ENCODE measurements at places on chromosomes 2 and 18. TPM values are rescaled to one million over a fixed set of nuclear protein-coding genes. Genes with fewer than 3 reads are reported as not detected.
A peak's percentile ranks its signal among the peaks of the same experiment; 100 is the strongest.

GRCh38 chr18:39057423-39058064, 1491.9 kb upstream of the CELF4 start:
- DNase-seq, result no peak

GRCh38 chr2:64987001-64987955, 1.9 kb upstream of the SLC1A4 start:
- peak; percentile 40 for DNase-seq

DNA sequence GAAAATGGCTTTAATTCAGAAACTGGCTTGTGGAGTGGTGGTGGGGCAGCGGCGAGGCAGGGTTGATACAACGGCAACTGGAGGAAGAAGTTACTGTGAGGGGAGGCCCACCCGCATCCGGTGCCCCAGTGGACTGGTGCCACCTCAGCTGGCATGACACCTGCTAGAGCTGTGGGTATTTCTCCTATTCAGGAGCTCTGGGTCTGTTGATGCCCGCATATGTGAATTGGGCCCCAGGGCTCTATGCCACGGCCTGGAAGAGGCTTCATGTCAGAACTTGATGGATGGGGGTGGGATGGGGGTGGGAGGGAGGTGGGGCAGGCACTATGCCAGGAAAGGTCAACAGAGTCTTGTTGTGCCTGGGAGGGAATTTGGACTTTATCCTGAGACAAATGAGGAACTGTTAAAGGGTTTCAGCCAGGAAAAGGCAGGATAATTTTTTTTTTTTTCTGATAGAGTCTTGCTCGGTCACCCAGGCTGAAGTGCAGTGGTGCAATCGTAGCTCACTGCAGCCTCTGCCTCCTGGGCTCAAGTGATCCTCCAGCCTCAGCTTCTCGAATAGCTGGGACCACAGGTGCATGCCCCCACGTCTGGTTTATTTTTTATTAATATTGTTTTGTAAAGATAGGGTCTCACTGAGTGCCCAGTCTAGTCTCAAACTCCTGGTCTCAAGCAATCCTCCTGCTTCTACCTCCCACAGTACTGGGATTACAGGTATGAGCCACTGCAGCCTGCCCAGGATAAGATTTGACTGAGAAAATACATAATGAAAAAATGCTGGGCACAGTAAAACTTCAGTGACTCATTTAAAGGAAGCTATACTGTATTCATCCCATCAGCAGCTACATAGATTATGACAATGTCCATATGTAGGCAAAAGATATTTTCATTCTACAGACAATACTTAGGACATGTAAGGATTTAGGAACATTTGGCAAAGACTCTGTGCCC, 52.6 kb downstream of the SH2D6 start:
- DNase-seq, result no peak

GRCh38 chr18:74268933-74269620, 22.7 kb downstream of the CYB5A start:
- no peak for DNase-seq

- no peak for DNase-seq
Observed at GRCh38 chr2:128573531-128573930, 254.9 kb upstream of the HS6ST1 start.

GRCh38 chr2:46369783-46370182, 72.6 kb downstream of the EPAS1 start:
- DNase-seq, result no peak

DNA sequence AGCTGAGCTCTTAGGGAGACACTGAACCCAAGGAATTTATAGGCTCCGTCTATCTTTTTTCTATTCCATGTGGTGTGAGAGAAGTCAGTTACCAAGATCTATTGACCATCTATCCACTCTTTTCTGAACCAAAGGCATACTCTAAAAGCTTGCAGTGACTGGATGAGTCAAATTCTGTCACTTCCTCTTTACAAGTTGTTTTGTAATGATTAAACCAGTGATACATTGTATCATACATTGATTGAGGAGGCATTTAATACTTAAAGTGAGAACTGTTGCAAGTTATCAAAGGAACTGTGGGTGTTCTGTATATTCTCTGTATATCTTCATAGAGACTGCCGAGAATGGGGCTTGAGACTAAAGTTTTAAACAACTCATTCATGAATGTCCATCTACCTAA, 188.8 kb downstream of the CAMKMT start:
- no peak for DNase-seq

GRCh38 chr2:202023198-202023903, 10.3 kb upstream of the FZD7 start:
- no peak for DNase-seq

DNA sequence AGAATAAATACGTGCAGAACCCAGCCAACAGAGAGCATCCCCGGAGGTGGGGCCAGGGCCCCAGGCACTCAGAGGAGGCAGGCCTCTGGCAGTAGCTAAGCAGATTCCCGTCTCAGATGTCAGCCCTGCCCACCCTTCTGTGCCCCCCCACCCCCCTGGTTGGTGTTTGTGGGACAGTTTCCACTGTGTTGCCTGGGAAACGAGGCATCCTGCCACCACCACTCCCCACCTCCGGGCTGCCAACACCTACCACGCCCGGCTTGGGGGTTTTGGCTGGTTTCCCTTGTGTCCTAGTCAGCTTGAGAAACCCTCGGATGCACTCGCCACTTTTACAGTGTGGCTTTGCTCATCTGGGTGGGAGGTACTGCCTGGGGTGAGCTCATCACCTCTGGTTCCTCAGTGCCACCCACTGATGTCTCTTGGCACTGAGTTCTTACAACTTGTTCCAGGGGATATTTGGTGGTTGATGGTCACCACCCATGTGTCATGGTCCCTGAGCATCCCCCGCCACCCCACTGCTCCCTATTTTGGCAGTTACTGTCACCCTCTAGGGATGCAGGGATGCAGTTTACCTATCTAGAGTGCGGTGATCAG, 72.4 kb upstream of the YWHAQ start:
- DNase-seq, result peak; percentile 91

DNA sequence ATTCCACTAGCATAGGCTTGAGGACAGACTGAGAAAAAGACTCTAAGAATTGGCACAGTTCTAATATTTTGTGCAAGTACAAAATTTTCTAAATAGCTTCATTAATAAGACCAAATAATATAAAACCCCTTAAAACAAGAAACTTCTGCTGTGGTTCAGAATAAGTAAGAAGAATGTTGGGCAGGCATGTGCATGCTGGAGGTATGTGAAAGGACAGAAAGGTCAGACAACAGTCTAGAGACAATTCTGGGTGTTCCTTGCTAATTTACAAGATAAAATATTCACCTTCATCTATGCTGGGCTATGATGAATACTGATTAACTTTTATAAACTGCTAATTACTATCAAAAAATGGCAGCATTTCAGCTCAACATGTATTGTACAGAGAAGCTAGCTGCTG, 14.9 kb downstream of the CEBPZOS start:
- DNase-seq, result no peak

GRCh38 chr2:126668254-126668653, 12.3 kb downstream of the GYPC start:
- no peak for DNase-seq

ALPG gene
- not detected for total RNA-seq

DOCK10 gene
- total RNA-seq, result 177 TPM

MATN3 gene
- total RNA-seq, result not detected

REEP1 gene
- total RNA-seq, result 0.30 TPM

Data from activated CD4-positive, alpha-beta T cell treated with anti-CD3 and anti-CD28 coated beads for 36 hours (primary cell).